ENCODE measurements at places on chromosomes 16 and 17. TPM values are rescaled to one million over a fixed set of nuclear protein-coding genes. Genes with fewer than 3 reads are reported as not detected.

DNA sequence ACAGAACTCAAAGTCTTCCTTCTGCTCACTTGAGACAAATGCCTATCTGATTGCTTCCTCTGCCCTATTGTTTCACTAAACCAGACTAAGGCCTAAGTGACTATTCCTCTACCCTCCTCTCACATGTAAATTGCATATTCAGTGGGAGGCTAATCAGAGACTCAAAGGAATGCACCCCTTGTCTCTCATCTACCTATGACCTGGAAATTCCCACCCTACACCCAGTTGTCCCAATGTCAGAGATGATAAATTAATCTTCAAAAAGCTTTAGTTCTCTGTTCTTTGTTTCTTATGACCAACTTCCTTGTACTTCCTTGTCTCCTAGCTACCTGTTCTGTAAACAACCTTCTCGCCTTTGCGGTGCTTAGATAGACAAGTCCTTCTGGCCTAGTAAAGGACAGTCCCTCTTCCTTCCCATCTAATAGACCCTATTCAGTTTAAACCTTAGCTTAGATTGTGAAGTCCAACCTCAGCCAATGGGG, 76.0 kb downstream of the EMP2 start:
- no peak for DNase-seq

- no peak for DNase-seq
Observed at GRCh38 chr17:60006160-60006559, 41.6 kb upstream of the RNFT1 start.

DNA sequence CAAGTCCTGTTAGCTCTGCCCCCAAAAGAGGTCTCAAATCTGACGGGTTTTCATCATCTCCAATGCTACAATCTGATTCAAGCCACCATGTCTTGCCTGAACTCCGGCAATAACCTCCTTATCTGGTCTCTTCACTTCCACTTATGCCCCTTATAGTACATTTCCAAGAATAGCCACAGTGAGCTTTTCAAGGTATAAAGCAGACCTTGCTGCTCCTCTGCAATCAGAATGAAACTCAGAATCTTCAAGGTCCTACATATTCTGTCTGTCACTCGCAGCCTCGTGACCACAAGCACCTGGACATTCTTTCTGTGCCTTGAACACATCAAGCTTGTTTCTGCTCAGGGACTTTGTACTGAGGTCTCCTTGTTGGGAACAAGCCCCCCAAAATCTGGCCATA, 84.7 kb downstream of the YPEL2 start:
- no peak for DNase-seq

DNA sequence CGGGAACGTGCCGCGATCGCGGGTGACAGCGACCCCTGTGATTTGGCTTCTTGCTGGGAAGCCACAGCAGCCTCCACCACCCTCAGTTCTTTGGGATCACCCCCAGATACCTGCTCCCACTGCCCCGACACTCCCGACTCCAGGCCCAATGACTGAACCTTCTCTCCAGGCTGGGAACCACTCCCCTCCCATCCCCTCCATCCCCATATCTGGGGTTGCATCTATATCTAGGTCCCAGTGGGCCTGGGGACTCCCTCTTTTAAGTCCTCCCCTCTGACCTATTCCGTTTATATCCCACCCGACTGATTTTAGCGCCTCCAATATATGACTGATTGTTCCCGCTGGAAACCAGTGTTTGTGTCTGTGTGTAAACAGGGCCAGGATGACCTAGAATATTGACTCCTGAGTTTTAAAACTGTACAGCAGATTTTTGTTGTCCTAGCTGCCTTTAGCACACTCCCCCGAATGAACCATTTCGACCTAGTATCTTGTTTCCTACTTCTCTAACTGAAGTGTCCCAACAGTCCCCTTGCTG, 667 bp downstream of the PSMD3 start:
- no peak for DNase-seq

Gene DDX5
- 798 TPM for total RNA-seq

Gene CHD9NB
- 1.2 TPM for total RNA-seq

Gene CCL4
- 1.2 TPM for total RNA-seq

Gene C17orf107
- 1.7 TPM for total RNA-seq
